Amygdala (tissue), 56 donors: ENCODE measurements at places on chromosomes 11 and 22.

DNA sequence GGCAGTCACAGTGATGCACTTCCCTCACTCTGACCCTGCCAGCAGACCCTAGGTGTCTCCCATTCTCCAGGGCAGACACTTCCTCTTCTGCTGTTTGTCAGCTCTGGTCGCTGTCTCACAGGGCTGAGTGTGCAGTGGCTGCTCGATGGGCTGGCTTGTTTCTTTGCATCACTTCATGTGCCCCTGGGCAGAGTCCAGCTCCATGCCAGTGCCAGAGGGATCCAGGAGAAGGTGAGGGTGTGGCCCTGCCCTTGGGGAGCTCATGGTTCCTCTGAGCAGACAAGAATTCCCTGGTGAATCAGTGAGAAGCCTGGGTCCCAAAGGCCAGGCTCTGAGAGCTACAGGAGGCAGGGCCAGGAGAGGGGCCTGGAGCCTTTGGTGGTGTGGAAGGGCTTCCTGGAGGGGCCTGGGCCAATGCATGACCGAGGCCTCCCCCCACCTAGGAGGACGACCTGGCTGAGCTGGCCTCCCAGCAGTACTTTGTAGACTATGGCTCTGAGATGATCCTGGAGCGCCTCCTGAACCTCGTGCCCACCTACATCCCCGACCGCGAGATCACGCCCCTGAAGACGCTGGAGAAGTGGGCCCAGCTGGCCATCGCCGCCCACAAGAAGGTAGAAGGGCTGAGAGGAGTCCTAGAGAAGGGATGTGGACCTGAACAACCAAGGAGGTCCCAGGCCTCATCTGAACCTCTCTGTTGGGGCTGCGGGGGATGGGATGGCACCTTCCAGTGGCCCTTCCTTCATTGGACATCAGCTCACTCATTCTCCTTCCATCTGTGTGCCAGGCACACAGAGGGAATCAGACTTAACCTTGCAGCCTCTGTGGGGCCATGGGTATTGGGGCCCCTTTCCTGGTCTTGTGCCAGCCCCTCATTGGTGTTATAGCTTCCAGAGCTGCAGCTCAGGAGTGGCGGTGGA is 66.1 kb downstream of the MYO7A start:
- DNase-seq, result no peak

DNA sequence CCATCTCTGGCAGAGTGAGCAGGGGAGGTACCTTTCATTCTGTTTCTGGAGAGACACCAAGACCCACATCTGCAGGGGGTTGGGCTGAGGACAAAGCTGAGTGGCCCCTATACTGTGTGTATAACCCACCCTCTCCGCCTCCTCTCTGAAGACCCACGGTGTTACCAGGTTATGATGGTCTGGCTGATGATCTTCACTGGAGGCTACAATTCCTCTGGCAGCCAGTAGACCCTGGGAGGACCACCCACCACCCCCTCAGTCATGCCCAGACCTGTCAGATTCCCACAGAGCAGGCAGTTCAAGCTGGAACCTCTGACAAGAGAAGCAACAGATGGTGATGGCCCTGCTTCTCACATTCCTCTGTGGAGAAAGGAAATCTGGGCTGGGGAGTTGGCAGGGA is 11.4 kb upstream of the KCNJ1 start:
- DNase-seq, result no peak

GRCh38 chr11:65493367-65494176 is 5.3 kb upstream of the MALAT1 start:
- no peak for DNase-seq

DNA sequence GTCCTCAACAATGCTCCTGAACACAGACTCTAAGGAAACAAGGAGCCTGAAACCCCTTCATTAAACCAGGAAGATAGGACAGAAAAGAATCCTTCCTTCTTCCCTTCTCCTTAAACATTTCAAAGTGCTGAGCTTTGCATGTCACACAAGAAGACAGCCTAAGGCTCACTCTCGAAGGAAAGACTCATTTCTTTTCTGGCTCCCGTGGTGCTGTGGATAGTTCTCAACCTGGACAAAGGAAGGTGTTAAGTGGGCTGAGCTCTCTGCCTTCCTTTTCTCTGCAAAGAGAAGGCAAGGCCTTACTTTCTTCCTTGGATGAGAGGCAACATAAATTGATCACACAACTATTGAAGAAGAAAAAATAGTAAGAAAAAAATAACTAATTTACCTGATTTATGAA is 452.4 kb upstream of the DDI1 start:
- DNase-seq, result no peak

DNA sequence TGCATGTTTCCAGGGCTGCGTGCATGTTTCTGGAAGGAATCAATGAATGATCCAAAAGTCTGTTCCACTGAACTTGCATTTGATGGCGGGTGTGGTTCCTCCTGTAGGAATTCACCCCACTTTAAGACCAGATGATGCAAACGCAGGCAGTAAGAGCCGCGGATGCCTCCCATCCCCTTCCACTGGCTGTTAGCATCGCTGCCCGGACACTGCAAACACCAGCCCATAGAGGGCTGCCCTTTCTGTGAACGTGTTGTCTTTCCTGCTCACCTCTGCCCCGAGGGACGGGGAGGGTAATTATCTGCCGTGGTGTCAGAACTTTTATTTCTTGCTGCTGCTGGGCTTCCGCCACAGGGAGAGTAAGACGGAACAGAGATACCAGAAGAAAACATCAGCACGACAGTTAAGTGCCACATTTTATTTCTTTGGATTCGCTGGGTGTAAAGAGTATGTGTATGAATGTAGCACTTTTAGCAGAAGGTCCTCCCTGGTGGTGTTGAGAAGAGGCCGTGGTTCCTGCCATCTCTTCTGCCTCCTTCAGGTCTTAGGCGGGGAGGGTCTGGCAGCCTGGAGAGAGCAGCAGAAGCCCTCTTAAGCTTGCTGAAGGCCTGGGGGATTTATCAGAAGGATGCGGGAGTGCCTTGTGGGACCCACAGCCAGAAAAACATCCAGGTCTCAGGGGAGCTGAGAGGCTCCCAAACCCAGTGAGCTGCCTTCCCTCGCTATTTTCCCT is 53.2 kb upstream of the NECTIN1 start:
- no peak for DNase-seq

DNA sequence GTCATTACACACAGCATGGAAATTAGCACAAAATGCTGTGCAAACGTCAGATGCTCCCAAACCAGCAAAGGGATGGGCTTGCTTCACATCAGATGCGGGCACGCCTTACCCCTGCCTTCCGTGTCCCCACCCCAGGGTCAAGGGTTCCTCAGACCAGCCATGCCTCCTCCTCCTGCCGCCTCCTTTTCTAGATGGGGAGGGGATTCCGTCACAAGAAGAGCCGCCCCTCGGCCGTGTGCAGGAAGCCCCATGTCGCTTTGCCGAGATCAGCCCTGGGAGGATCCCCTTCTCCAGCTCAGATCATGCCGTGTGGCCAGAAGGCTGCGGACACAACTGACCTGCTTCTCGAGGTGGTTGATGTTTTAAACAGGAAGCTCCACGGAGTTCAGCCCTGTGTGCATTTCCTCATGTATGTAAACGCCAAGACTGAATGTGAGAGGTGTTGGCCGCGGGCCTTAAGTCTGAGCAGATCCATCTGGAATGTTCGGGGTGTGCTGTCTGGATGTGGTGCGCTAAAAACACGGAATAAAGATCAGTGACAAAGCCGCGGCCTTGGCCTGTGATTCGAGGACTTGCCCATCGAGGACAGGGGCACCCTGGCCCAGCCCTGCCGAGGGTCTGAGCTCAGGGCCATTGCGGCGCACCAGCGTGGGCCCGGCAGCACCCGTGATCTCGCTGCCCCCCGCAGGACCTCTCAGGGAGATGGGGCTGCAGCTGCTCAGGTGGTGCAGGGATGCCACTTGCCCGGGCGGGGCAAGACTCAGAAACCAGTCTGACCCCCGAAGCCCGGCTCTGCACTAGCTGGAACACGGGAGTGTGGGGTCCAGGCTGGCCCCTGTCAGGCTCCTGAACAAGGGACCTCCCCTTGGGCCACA is 412.9 kb downstream of the TBC1D22A start:
- no peak for DNase-seq

- no peak for DNase-seq
Observed at GRCh38 chr11:12144330-12145174, 34.2 kb downstream of the MICAL2 start.

DNA sequence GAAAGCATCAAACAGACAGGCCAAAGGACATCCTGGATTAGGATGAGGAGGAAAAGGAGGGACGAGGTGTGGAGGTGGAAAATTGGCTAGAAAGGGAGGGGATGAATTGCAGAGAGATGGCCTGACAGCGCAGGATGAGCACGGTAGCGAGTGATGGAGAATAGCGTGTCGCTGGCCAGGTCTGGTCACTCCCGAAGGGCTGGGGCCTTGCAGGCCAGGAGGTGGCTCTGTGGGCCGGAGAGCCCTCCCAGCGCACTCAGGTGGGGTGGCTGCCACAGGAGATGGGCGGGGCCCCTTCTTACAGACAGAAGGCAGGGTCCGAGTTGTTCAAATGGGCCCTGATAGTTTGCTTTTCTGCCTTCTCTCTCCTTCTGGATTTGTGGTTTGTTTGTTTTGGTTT is 37.1 kb upstream of the THY1 start:
- no peak for DNase-seq

DNA sequence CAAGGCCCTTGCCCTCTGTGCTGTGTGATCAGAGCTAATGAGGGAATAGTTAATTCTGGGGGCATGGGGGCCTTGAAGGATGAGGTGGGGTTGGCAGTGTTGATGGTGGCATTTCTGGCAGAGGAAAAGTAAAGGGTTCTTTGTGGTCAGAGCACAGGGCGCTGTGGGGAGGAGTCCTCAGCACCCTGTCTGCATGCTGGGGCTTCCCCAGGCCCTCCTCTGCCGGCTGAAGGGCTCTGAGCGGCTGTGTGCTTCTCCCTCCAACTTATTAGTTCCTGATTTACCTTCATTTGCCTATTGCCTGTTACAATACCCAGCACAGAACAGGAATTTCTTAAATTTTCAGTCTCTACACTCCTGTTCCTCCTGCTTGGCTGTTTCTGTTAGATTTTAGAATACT is 122.8 kb downstream of the HIPK3 start:
- no peak for DNase-seq

- no peak for DNase-seq
Observed at GRCh38 chr11:46386005-46386578, 4.6 kb downstream of the MDK start.

GRCh38 chr22:42871146-42872050 is 14.3 kb upstream of the ARFGAP3 start:
- no peak for DNase-seq

DNA sequence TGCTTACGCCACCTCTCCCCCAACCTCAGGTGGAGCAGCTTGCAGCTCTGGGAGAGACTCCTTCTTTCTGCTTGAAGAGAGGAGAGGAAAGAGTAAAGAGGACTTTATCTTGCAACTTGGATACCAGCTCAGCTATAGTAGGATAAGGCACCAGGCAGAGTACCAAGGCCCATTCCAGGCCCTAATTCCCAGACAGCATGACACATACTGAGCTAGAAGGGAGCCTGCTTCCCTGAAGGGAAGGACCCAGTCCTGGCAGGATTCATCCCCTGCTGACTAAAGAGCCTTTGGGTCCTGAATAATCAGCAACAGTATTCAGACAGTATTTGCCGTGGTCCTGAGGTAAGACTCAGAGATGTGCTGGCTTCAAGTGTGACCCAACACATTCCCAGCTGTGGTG is 41.4 kb downstream of the PPME1 start:
- DNase-seq, result no peak

GRCh38 chr11:70146895-70147520 is 56.1 kb upstream of the FADD start:
- no peak for DNase-seq

DNA sequence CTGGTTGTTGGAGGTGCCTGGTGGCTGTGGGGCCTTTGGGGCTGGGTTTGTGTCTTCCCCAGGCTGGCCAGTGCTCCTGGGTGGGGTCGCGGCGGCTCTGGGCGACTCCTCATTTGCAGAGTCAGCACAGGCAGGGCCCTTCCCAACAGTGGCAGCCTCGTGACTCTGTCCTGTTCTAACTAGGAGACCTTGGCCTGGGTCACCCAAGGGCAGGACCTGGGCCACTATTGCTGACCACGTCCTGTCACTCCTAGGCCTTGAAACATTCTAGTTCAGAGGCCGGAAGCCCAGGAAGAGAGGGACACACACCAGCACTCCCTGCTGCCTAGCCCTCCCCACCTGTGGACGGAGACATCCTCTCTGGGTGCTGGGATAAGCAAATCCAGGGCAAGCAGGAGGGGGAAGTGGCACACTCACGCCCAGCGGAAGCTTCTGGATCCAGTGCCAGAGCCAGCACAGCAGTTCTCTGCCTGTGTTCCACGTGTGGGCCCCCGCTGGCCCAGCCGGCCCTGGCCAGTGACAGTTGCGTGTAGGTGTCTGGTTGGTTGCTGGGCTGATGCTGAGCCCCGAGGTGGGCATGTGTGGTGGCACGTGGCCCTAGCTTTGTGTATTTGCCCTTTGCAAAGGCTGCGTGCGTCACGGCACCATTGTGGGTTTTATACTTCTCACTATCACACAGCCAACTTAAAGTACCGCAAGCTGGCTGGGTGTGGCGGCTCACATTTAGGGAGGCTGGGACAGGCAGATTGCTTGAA is 4.3 kb upstream of the CHID1 start:
- peak; percentile 44 for DNase-seq

DNA sequence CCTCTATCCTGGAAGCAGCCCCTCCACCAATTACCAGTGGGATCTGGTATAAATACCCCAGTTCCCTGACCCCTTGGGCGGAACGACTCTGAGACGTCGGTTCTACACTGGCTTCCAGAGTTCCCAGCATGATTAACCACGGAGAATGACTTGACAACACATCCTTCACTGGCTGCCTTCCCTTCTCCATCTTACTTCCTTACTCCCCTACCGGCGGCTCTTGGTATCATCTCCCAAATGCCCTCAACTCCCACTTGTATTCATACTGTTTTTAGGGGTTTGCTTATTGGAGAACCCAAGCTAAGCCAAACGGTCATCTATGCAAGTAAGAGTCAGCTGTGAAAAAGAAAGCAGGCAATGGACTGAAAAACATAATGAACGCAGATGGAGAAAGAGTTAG is 56.1 kb downstream of the APOL3 start:
- no peak for DNase-seq
